ENCODE measurements at places on chromosomes 16 and 17. TPM values are rescaled to one million over a fixed set of nuclear protein-coding genes. Genes with fewer than 3 reads are reported as not detected.

- DNase-seq = no peak
These were observed 92.2 kb downstream of the TUBD1 start for GRCh38 chr17:59800530-59800942.

The MMP28 gene
- total RNA-seq = 0.96 TPM

GRCh38 chr17:36936455-36937000 lies 747 bp upstream of the LHX1 start:
- DNase-seq = peak; percentile 29

The KRTAP2-2 gene
- total RNA-seq = not detected

DNA sequence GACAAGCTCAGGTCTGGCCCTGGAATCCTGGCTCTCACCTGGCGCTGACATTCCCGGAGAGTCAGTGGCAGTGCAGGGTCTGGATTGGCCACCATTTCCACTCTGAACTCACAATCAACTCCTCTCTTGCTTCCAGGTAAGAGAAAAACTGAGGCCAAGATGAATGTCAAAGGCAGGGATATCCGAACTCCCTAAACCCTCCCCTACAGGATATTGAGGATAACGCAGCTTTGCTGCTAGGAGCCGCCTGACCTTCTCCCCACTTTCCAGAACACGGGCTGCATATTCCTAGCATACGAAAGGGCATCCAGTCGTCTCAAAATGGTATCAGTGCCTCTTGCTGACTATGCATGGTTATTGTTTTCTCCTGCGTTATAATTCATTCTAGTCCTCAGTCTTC lies 473.4 kb downstream of the SOX9 start:
- DNase-seq = no peak

The SPAG5 gene
- 9.2 TPM for total RNA-seq

- no peak for DNase-seq
These were observed 296.5 kb upstream of the MAF start for GRCh38 chr16:79897104-79897452.

GRCh38 chr17:78174346-78174869 lies 6.0 kb downstream of the SYNGR2 start:
- DNase-seq = no peak
